Glutamatergic neuron (in vitro differentiated cells): ENCODE measurements at places on chromosomes 1 and 21. TPM values are rescaled to one million over a fixed set of nuclear protein-coding genes. Genes with fewer than 3 reads are reported as not detected.
A peak's percentile ranks its signal among the peaks of the same experiment; 100 is the strongest.

Gene BCAN
- 10.3 TPM for total RNA-seq

Gene DNAJC28
- 5.3 TPM for total RNA-seq

Gene OR2T2
- total RNA-seq, result not detected

Gene ZSWIM5
- total RNA-seq, result 23.6 TPM

DNA sequence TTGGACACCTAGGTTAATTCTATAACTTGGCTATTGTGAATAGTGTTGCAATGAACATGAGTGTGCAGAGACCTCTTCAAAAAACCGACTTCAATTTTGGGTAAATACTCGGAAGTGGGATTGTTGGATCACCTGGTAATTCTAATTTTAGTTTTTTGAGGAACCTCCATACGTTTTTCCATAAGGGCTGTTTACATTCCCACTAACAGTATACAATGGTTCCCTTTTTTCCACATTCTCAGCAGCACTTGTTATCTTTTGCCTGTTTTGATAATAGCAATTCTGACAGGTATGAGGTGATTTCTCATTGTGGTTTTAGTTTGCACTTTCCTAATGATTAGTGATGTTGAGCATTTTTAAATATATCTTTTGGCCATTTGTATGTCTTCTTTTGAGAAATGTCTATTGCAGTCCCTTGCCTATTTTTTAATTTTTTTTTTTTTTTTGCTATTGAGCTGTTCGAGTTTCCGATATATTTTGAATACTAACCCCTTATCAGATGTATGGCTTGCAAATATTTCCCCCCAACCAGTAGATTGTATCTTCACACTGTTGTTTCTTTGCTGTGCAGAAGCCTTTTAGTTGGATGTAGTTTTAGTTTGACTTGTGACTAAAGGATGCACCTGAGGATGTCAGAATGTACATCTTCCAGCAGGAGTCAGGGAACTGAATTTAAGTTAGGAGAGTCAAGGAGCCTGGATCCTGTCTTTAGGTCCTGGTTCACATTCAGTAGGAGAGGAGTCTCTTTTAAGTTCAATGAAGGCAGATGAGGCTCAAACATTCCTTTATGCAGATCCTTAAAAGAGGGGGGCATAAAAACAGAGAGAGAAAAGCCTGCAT is 120.0 kb downstream of the S1PR1 start:
- DNase-seq, result no peak

- DNase-seq, result no peak
Measured at GRCh38 chr1:4179914-4180735, 280.1 kb upstream of the C1orf174 start.

GRCh38 chr1:27353629-27354028 is 11.8 kb downstream of the SYTL1 start:
- DNase-seq, result no peak

- no peak for DNase-seq
Measured at GRCh38 chr21:15468368-15468767, 261.4 kb upstream of the USP25 start.

GRCh38 chr1:86491171-86491950 is 22.6 kb downstream of the CLCA1 start:
- no peak for DNase-seq

- DNase-seq, result no peak
Measured at GRCh38 chr1:100622037-100622436, 84.1 kb downstream of the GPR88 start.

GRCh38 chr1:44619261-44619900 is 54.9 kb downstream of the TMEM53 start:
- DNase-seq, result peak; percentile 46

GRCh38 chr1:62327360-62328055 is 8.3 kb upstream of the KANK4 start:
- DNase-seq, result no peak
